GM23248 (cell line): ENCODE measurements at places on chromosomes 5 and 9. TPM values are rescaled to one million over a fixed set of nuclear protein-coding genes. Genes with fewer than 3 reads are reported as not detected.

DNA sequence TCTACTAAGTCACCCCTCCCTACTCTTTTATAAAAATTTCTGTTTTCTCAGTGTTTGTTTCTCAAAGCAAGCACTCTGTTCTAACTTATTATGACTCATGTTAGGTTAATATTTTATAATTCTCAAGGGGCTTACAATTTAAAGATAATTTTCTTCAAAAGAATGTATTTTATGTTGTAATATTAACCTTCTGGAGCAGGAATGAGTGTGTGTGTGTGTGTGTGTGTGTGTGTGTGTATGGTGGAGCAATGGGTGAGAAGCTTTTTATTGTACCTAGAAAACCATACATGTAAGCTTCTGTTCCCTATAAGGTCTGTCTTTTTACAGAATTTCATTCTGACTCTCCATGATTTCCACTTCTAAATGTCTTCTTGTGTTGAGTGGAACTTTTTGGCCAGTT, 63.0 kb downstream of the PBX3 start:
- no peak for DNase-seq
- H3K27me3 ChIP-seq, result no peaks in the 10 kb centered on the region
- H3K4me1 ChIP-seq, result peaks cover 36% of the 10 kb centered on the region
- H3K36me3 ChIP-seq, result no peaks in the 10 kb centered on the region
- no peak overlapping the region for H3K4me3 ChIP-seq
- no peak overlapping the region for H3K27ac ChIP-seq

Gene PITX1
- not detected in 2 replicates for polyA plus RNA-seq

Gene TNFSF8
- not detected in 2 replicates for polyA plus RNA-seq

DNA sequence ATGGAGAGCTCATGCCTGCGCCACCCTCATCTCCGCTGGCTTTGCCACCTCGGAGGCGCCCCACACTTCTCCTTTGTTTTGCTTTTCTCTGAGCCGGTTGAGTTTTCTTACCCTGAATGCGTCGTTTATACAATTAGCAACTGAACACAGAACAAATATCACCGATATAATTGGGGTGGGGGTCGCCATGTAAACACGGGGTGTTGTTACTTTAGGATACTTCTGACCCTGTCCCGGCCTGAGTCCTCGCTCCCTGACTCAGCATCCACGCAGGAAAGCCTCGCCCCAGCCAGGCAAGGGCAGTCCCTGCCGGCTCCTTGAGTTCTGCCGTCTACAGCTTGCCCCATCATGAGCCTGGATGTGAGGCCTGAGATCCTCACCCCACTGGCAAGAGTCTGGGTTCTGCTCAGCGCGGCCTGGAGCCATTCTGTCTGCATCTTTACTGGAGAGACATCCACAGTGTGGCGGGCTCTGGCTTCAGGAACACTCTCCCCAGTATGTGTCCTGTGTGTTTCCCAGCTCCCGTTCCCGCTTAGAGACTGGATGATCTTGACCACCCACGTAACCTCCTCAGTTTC, 5.5 kb downstream of the NKX2-5 start:
- no peaks in the 10 kb centered on the region for H3K36me3 ChIP-seq
- peaks cover 78% of the 10 kb centered on the region for H3K27me3 ChIP-seq
- no peak overlapping the region for H3K27ac ChIP-seq
- no peak for DNase-seq

DNA sequence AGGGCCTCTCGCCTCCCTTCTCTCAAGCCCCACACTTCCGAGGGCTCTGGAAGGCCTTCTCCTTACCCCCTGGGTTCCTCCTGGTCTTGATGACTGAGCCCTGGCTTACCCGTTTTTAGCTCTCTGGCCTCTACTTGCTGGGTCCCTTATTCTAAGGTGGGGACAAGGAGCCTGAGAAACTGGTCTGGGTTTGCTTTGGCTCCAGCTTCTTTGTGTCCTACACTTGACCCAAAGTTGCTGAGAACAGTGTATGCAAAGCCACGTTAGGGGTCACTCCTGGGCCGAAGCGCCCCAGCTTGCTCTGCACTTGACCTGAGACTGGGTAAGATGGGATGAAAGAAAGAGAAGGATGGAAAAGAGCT, 788 bp downstream of the ZNF346 start:
- peak overlapping the region; percentile 32 for H3K27ac ChIP-seq
- DNase-seq, result no peak
- H3K27me3 ChIP-seq, result no peaks in the 10 kb centered on the region
- peak overlapping the region; percentile 90 for H3K4me3 ChIP-seq
- no peaks in the 10 kb centered on the region for H3K36me3 ChIP-seq

DNA sequence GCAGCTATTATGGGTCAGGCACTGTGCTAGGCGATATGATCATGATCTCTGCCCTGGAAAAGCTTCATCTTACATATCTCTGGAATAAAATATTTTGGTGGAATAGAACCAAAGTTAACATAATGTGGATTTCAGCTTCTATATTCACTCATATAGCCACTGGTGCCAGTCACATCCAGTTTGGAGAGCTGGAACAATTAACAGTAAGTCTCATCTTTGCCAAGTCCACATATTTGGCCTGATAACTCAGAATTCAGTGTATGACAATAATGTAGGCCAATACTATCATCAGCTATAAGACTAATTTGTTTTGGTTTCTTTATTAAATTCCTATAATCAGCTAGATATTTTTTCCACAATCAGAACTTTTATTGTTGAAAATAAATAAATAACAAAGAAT, 5.9 kb upstream of the FAM13B start:
- H3K27ac ChIP-seq, result no peak overlapping the region
- peaks cover 9% of the 10 kb centered on the region for H3K4me1 ChIP-seq
- H3K36me3 ChIP-seq, result no peaks in the 10 kb centered on the region
- no peaks in the 10 kb centered on the region for H3K27me3 ChIP-seq
- no peak for DNase-seq

DNA sequence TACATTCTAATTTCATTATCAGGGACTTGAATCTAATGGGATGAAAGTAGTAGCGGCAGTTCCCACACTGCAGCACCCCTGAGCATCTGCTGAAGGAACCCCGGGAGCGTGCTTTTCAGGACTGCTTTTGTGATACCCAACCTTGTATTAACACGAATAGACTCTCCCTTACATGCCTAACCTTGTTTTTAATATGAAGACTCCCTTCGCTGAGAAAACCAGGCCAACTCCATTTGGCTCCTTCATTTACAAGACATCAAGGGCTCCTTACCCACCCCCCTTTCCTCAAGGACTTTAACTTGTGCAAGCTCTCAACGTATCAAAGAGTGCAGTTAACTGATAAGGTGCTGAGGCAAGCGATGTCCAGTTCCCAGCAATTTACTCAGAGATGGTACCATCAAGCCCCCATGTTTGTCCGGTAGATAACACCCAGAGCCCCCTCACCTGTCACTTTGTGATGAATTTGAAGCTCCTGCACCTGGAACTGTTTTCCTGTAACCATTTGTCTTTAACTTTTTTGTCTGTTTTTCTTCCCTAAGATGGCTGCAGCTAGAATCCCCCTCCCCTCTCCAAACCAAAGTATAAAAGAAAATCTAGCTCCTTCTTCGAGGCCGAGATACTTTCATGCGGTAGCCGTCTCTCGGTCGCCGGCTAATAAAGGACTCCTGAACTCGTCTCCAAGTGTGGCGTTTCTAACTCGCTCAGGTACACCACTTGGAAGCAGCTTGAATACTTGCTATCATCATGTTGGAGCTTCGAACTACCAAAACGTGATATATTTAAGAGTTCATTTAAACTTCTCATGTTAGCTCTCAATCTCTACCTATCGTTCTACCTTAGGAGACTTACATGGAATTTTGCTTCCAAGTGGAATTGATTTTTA, 10.7 kb downstream of the HNRNPH1 start:
- no peaks in the 10 kb centered on the region for H3K4me1 ChIP-seq
- H3K4me3 ChIP-seq, result no peak overlapping the region
- H3K36me3 ChIP-seq, result peaks cover 81% of the 10 kb centered on the region
- DNase-seq, result no peak
- no peaks in the 10 kb centered on the region for H3K27me3 ChIP-seq
